SJSA1 (cell line): ENCODE measurements at places on chromosomes 3 and 15.

DNA sequence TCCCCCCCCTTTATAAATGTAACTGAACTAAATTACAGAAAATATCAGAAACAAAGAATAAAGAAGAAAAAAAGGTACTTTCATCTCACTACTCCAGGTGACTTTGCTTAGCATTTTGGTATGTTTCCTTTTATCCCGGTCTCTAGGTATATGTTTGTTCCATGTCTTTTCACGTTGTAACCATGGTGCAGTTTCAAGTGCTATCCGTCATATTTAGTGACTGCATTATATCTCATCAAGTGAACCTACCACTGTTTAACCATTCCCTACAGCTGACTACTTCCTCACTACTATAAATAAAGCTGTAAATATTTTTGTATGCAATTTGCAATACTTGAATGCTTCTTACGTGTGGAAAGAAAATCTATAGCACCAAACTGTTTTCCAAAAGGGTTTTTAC is 2.2 kb downstream of the BTBD1 start:
- H3K36me3 ChIP-seq: peaks cover 51% of the 10 kb centered on the region
- H3K4me1 ChIP-seq: peaks cover 16% of the 10 kb centered on the region
- H3K27ac ChIP-seq: no peak overlapping the region
- no peak for DNase-seq
- no peaks in the 10 kb centered on the region for H3K27me3 ChIP-seq

DNA sequence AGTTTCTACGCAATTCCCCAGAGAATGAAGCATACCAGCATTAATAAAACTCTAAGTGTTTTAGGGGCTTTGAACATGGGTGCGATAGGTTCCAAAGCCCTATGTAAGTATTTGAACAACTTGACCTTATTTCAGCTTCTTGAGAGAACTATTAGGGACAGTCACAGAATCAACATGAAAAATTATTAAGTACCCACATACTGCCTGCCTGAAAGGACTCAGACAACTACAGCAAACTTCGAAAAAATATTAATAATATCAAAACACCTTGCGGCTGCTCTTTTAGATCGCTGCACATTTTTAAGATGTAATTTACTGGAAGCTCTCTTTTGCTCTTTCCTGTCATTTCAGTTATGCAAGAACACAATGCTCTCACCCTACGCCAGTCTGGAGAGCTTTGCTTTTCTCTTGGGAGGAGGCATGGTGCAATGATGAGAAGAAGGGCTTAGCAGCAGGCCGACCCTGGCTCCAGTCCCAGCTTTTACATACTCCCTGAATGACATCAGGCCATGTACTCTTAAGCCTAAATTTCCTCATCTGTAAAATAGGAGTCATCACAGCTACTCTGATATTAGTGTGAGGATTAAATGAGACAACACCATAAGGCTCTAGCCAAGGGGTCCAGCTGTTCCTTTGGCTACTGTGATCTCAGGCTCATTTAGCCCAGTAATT is 640.7 kb downstream of the FHIT start:
- no peak overlapping the region for H3K4me3 ChIP-seq
- H3K27me3 ChIP-seq: no peaks in the 10 kb centered on the region
- peaks cover 26% of the 10 kb centered on the region for H3K4me1 ChIP-seq
- no peak overlapping the region for H3K27ac ChIP-seq

DNA sequence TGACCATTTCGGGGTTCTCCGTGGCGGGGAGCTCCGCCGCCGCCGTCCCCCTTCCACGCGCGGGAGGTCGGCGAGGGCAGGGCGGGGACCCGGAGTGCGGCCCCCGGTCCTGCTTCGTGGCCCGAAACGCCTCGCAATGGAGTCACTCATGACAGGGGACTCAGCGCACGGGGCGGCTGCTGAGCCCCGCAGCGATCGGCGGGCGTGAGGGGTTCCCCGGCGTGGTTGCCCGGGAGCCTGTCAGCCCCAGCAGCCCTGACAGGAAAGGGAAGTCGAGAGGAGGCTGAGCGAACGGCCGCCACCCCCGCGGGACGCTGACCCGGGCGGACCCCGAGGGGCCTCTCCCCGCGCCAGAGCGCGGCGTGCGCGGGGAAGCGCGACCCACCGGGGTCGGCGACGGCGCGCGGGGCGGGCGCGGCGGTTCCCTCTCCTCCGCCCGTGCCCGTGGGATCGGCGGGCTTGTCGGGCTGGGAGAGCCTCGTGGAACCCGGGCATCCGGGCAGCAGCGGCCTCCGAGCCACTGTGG is 564 bp upstream of the PIGZ start:
- peak overlapping the region; percentile 60 for H3K4me3 ChIP-seq
- H3K27ac ChIP-seq: no peak overlapping the region
- H3K36me3 ChIP-seq: 0 out of 2 replicates have a peak, but pooled peaks cover 3% of the 10 kb centered on the region
- peaks cover 20% of the 10 kb centered on the region for H3K4me1 ChIP-seq

- H3K36me3 ChIP-seq: no peaks in the 10 kb centered on the region
- DNase-seq: peak; percentile 56
- no peak overlapping the region for H3K4me3 ChIP-seq
- H3K27me3 ChIP-seq: no peaks in the 10 kb centered on the region
These were observed 36.5 kb upstream of the ZMAT3 start for GRCh38 chr3:179108086-179108485.

DNA sequence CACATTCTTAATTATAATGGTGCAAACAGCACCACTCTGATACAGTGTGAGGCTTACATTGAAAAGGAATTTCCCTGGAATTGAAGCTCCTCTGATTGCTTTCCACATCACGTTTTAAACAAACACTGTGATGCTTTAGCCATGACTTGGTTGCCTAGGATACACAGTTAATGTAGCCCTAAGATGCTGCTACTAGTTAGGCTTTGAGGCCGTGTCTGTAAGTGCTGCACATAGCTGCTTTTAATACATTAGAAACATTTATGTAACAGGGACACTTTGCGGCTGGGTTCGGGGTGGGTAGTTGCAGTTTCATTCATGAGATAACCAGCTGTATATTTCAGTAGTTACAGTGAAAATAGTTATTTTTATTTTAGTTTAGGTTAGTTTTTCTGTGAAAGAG is 334.7 kb downstream of the NLGN1 start:
- no peak overlapping the region for H3K4me3 ChIP-seq
- H3K27me3 ChIP-seq: no peaks in the 10 kb centered on the region
- DNase-seq: no peak
- H3K27ac ChIP-seq: no peak overlapping the region

- peaks cover 10% of the 10 kb centered on the region for H3K4me1 ChIP-seq
- H3K4me3 ChIP-seq: no peak overlapping the region
- H3K36me3 ChIP-seq: no peaks in the 10 kb centered on the region
- no peak overlapping the region for H3K27ac ChIP-seq
These were observed 12.8 kb downstream of the THAP10 start for GRCh38 chr15:70879401-70879800.

- H3K36me3 ChIP-seq: no peaks in the 10 kb centered on the region
- H3K4me3 ChIP-seq: no peak overlapping the region
- no peak for DNase-seq
- peaks cover 6% of the 10 kb centered on the region for H3K27me3 ChIP-seq
These were observed 307.1 kb downstream of the MECOM start for GRCh38 chr3:169356284-169356955.

- H3K27me3 ChIP-seq: no peaks in the 10 kb centered on the region
- no peak for DNase-seq
- H3K27ac ChIP-seq: no peak overlapping the region
- H3K36me3 ChIP-seq: no peaks in the 10 kb centered on the region
These were observed 61.9 kb upstream of the C3orf80 start for GRCh38 chr3:160163229-160163878.

DNA sequence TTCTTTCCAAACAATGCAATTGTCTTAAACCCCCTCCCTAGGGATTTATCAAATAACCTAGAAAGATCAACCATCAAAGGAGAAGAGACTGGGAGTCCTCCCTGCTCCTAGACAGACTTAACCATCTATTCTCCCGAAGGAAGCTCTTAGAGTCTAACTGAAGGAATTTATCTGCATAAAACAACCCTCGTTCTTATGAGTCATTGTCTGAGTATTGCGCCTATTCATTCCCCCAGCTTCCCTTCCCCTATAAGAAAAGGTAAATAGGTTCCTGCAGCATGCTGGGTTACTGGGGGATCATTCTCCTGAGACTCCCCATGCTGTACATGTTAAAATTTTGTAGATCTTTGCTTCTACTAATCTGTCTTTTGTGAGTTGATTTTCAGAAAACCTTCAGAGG is 412.7 kb downstream of the OCA2 start:
- no peaks in the 10 kb centered on the region for H3K27me3 ChIP-seq
- H3K4me1 ChIP-seq: no peaks in the 10 kb centered on the region

- H3K4me3 ChIP-seq: no peak overlapping the region
- H3K36me3 ChIP-seq: peaks cover 25% of the 10 kb centered on the region
- H3K4me1 ChIP-seq: no peaks in the 10 kb centered on the region
- no peaks in the 10 kb centered on the region for H3K27me3 ChIP-seq
- no peak overlapping the region for H3K27ac ChIP-seq
These were observed 5.5 kb upstream of the GP5 start for GRCh38 chr3:194404365-194405140.

DNA sequence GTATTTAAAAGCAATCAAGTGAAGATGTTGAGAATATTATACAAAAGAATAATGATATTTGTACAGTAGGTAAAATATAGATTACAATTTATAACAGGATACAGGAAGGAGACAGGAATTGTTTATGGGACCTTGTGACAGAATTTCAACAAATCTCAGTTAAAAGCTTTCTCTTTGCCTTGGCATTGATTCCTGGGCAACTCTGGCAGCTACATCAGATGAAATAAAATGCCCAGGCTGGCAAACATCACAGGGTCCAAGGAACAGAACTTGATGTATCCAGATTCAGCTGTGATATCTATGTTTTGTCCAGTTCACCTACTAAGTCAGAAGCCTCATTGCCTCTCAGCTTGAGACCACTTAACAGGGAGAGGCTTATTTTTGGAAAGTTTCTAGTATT is 473.1 kb downstream of the MCTP2 start:
- no peaks in the 10 kb centered on the region for H3K36me3 ChIP-seq
- H3K27me3 ChIP-seq: no peaks in the 10 kb centered on the region
- DNase-seq: no peak
- H3K4me3 ChIP-seq: no peak overlapping the region
